Stimulated activated CD4-positive, alpha-beta T cell treated with anti-CD3 and anti-CD28 coated beads, Interleukin-15, amount 100 ng/mL, for 48 hours (primary cell): ENCODE measurements at places on chromosomes 6 and 20.

DNA sequence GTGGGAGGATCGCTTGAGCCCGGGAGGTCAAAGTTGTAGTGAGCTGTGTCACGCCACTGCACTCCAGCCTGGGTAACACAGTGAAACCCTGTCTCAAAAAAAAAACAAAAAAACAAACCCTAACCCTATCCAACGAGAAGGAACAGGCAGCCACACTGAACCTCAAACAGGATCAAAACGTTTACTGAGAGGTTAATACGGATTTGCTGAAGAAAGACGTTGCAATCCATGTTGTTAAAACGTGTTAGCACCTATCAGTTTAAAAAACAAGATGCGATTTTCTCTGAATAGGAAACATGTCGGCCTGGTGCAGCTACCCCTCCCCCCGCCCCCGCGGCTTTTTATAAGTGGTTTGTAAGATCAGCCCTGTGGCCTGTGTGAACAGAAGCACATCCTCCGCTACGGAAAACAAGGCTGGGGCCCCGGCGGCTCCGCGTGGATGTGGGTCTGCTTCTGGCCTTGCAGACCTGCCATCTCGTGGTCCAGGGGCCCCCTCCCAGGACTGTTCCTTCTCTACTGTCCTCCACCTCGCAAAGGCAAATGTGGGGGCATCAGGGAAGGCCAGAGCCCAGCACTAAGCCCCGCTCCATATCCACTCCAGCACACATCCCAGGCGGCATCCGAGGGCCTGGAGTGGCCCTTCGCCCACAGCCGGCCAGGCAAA, 11.4 kb downstream of the SLC2A4RG start:
- DNase-seq, result no peak

DNA sequence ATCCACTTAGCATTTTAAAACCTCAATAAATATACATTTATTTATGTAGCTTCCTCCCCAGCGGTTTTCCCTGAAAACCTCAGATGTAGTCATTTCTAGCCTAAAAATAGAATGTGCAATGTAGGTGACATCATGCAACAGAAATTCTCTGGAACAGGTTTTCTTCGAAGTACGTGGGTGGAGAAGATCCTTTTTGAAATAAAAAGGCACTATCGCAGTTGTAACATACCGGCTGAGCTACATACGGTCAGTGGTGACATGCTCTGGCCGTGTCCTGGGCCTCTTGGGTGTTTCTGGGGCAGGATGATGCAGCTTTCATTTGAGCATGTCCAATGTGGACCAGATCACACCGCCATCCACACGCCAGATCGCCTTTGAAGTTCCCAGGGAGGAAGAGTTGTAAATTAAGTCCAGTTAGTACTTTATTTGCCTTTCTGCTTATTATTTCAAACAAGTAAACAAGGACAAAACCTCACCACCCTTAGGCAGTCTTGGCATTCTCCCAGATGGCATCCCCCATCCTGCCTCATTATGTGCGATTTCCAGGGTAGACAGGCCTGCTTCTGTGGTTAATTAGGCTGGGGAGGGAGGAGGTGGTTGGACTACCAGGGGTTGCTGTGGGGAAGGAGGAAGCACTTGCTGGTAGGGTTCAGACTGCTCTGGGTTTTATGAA, 109.5 kb upstream of the CLDN20 start:
- DNase-seq, result no peak

DNA sequence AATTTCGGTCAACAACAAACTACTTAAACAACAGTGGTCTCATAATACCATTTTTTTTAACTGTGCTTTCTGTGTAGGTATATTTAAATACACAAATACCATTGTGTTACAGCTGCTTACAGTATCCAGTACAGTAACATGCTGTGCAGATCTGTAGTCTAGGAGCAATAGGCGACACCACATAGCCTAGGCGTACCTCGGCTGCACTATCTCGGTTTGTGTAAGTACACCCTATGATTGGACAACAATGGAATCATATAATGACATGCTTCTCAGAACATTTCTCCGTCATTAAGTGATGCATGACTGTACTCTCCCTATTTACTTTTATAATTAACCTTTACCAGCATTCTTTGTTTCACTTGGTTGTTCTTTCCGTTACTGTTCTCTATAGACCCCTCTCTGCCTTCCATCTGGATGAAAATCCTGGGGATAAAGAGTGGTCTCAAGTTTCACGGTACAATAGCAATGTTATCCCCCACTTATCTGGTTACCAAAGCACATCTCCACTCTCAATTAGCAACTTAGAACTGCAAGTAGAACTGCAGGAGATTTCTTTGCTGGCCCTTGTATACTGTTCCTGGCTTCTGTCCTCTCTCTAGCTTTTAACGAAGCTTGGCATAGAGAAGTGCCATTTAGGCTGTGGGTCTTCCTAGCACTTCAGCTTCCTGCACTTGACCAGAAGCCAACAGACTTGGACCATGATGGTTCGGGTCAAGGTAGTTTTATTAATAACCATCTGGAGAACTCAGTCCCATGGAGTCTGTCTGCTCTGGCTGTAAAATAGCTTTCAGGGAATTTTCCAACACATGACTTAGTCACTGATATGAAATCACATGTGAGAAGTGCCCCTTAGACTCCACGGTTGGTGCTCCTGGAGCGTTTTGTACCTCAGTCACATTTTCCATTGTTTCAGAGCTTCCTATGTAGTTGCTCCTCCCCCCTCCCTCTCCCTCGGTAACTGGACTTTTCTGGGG, 80.4 kb upstream of the POPDC3 start:
- DNase-seq, result no peak

GRCh38 chr6:79586548-79586947, 44.6 kb upstream of the SH3BGRL2 start:
- no peak for DNase-seq

- no peak for DNase-seq
Observed at GRCh38 chr6:15082708-15083107, 163.2 kb upstream of the JARID2 start.

DNA sequence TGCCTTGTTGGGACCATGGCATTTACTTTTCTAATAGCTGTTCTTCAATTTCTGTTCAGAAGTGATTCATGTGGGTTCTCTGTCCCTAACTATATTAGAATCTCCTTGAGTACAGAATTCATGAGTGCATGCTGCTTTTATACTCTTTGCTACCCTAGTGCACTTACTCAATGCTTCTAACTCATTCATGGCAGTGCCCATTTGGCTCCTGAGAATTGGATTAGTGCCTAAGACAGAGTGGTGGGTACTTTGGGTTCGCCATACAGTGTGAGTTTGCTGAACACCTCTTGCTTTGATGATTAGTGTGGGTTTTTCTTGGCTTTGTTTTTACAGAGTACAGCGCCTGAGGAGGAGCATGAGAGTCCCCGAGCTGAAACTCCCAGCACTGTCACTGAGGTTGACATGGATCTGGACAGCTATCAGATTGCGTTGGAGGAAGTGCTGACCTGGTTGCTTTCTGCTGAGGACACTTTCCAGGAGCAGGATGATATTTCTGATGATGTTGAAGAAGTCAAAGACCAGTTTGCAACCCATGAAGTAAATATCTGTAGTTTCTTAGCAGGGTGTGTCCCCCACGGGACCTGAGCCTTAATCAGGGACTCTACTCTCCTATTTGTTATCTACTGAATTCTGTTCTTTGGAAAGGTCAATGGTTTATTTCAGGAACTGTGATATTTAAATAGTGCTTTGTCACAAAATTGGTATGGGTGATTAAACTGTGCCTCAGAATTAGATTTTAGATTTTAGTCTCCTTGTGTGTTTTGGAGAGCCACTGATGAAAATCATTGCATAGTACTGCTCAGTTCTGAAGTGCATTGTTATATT, 150.7 kb downstream of the UTRN start:
- no peak for DNase-seq

- no peak for DNase-seq
Observed at GRCh38 chr20:63401384-63402110, 40.4 kb upstream of the CHRNA4 start.

DNA sequence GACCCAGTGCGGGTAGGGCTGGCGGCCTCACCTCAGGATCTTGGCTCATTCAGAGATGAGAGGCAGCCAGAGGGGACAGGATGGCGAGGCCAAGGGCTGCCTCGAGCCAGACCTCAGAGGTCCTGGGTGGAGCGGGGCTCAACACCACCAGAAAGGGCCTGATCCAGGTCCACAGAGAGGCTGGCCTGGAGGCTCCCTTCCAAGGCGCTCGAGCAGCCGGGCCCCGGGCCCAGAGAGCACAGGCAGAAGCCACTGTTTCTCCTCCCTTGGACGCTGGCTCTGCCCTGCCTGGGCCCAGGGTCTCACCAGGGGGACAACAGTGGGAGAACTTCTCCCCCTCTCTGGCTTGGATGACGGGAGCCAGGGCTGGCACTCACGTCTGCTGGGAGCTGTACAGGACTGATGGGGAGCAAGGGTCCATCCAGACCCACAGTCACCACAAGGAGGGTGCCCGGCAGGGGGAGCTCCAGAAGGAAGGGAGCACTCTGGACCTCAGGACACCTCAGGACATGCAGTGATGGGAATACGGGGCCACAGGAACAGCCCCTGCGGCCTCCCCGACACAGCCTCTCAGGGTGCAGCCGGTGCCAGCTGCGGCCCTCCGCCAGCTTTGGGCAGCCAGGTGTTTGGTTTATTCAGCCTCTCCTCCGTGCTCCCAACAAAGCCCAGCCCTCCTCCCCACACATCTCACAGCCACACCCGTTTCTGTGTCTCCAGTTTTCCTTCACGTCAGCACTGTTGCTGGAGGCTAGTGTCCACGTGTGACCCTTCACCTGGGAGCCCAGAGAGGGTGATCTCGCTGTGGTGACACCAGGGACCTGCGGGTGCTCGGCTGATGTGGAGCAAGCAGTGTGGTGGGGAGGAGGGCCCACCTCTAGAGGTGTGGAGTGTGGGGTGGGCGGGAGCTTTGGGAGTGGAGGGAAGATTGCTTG, 8.7 kb downstream of the RPS21 start:
- DNase-seq, result no peak

DNA sequence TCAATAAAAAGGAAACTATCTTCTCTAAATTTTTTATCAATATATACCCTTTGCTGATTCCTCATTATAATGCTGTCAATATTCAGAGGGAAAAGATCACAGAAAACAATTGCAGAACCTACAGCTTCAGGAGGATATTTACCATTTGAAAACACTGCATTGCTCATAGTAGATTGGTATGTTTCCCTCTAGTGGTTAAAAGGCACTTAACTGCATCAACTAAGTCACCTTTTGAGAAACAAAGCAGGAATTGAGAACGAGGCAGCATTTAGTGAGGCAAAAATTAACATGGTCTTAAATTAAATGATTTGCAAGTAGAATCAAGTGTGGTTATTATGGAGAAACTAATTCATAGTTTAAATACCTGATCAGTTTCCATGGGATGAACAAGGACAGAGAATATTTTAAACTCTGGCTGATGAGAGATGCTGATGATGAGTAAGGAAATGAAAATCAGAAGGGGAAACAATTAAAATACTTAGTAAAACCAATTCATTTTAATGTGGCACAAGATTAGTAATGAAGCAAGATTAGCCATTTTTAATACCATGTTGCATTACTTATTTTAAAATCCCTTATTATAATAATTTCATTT, 642.1 kb downstream of the EPHA7 start:
- DNase-seq, result no peak

DNA sequence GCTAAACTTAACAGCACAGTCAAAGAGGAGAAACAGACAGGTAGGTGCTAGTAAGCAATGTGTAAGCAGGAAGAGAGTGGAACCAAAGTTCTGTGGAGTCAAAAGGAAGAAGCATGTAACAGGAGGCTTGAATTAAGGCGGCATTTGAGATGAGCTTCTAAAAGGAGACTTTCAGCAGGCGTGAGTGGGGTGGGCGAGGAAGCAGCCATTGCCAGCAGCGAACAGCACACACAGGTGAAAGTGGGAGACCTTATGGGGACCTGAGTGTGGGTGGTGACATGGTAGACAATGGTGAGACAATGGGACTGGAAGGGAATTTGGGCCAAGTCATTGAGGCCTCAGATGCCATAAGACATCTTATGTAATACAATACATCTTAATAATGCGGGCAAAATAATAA, 195.0 kb downstream of the PAX1 start:
- DNase-seq, result no peak

- DNase-seq, result no peak
Observed at GRCh38 chr6:162709431-162709830, 18.1 kb downstream of the PRKN start.

DNA sequence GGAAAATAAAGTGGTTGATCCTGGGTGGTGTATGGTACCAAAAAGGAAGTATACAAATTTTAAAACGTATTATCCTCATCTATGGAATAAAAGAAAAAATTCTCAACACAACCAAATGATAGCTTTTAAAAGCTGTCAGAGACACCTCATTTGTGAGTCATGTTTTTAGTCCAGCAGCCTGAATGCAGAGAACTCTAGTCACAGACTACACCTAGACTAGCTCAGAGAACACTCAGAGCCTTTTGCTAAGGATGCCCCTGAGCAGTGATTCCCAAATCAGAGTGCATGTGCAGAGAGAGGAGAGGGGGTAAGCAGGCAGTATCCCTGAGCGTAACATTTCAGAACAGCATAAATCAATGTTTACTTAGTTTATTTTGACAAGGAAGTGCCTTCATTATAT, 809.3 kb downstream of the HACE1 start:
- DNase-seq, result no peak

GRCh38 chr6:158596861-158597260, 37.0 kb downstream of the TMEM181 start:
- DNase-seq, result no peak

GRCh38 chr6:8674126-8674525, 238.8 kb upstream of the SLC35B3 start:
- DNase-seq, result no peak

DNA sequence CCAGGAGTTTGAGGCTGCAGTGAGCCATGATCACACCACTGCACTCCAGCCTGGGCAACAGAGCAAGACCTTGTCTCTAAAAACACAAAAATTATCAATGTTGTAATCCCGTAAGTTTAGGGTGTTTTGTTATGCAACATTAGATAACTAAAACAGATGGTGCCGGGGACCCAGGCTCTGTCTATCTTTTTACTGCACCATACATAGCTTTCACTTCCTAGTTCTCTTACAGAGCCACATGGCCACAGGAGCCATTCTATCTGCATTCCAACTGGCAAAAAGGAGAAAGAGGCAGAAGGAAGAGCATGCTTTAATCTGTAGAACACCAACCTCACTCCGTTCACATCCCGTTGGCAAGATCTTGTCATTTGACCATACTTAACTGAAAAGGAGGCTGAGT, 5.4 kb upstream of the TCF15 start:
- DNase-seq, result no peak

DNA sequence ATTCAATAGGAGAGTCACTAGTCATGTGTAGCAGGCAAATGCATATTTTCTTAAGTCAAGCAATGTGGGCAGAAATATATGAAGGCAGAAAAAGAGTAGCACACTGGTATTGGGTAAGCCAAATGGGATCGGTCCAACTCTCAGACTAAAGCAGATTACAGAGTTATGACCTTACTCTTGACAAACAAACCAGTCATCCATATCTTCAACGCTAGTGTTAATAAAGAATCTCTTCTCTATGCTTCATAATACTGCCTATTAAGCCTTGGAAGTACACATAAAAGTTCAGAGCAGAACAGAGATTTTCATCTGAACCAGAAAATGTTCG, 320.2 kb upstream of the JARID2 start:
- DNase-seq, result no peak

DNA sequence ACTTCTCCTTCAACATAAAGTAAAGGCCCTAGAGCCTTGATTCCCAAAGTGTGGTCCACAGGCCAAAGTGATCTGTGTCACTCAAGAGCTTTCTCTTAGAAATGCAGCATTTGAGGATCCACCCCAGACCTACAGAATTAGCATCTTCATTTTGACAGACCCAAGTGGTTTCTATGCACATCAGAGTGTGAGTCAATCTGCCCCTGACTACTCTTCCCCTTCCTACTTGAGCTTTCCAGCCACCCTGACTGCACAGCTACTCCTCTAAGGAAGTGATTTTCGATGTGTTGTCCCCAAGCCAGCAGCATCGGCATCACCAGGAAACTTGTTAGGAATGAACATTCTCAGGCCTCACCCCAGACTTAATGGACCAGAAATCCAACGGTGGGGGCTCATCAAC, 2.6 kb downstream of the MEP1A start:
- no peak for DNase-seq
